Activated T-helper 1 cell treated with anti-CD3 and anti-CD28 coated beads, Interleukin-2, amount 50 U/mL, for 16 hours (primary cell): ENCODE measurements at places on chromosomes 4 and X.

DNA sequence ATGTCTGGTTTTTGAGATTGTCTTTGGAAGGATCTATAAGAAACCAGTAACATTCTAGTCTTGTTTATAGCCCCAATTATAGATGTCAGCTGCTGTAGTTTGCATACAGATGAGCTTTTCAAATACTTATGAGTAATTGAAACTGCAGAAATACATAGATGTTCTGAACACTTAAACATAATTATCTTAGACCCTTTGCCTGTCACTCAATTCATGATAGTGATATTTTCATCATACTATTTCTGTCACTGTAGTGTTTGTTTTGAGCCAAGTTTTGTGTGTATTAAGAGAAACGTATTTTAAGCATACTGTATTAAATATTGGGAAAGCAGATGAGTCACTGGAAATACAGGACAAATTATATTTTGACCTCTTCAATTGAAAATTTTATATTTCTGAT, 69.8 kb upstream of the SMARCA5 start:
- DNase-seq, result no peak

DNA sequence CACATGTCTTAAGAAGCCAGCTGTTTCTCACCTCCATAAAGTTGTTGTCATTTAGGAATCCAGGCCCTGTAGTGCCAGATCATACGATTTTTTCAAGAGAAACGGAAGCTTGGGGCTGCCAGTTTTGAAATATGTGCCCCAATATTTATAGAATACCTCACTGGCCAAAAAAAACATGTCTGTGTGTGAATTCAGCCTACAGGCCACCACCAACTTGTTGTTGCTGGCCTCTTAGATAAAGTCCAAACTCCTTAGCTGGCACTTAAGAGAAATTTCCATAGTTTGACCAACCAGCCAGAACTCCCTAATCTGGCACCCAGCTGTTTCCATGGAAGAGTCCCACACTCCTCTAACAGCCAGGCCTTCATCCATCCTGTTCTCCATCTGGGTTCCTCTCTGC, 74.1 kb downstream of the WDR19 start:
- no peak for DNase-seq

- no peak for DNase-seq
Measured at GRCh38 chr4:184787766-184788503, 37.8 kb downstream of the ACSL1 start.

DNA sequence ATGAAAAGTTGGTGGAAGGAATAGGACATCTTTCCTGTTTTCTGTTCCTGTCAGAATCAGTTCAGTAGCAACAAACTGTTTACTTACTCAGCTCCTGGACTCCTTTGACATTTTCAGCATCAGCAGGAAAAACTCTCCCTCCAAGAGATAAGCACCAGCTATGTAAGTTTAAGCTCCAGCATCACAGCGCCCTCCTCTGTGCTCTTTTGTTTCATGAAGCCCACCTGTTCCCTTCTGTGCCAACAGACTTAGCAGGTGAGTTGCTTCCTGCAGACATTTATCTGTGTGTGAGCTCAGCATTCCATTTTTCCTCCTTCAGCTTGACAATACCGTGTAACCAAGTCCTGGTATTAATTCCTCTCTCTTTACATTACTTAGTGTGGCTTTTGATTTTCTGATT, 644.1 kb upstream of the AGA start:
- no peak for DNase-seq

- DNase-seq, result no peak
Measured at GRCh38 chr4:137253949-137254348, 278.3 kb downstream of the PCDH18 start.

GRCh38 chrX:124504111-124504983, 158.0 kb downstream of the SH2D1A start:
- DNase-seq, result no peak

- no peak for DNase-seq
Measured at GRCh38 chr4:1948892-1949436, 59.8 kb downstream of the NELFA start.

GRCh38 chr4:25011135-25011866, 19.4 kb downstream of the LGI2 start:
- DNase-seq, result no peak

DNA sequence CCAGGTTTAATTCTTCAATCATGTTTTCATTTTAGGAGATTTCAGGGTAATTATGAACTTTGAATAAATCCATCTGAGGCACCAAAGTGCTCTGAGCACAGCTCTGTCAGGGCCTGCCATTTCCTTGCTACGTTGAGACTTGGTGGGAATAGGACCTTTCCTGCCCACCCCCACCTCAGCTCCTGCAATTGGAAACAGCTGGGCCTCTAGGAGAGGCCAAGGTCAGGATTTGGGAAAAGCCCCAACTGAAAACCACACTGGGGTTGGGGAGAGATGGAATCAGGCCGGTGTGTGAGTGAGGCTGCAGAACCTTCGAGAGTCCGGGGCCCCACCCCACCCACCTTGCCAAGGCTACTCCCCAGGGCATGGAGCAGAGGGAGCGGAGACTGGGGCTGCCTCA, 212.7 kb upstream of the BCOR start:
- no peak for DNase-seq

DNA sequence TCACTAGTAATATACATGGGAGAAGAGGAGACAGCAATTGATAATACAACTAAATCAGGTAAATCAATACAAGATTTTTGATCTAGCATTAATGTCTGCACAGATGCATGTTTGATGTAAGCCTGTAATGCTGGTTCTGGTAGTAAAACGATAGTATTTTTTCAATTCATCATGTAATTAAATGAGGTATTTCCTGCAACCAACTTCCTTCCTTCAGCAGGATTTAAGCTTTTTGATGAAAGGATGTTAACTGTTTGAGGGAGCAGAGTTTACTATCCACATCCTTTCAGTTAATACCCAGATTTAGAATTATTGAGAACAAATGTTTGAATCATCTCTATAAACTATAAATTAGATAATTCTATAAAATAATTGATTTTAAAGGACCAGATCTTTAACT, 31.4 kb upstream of the NFKB1 start:
- no peak for DNase-seq

DNA sequence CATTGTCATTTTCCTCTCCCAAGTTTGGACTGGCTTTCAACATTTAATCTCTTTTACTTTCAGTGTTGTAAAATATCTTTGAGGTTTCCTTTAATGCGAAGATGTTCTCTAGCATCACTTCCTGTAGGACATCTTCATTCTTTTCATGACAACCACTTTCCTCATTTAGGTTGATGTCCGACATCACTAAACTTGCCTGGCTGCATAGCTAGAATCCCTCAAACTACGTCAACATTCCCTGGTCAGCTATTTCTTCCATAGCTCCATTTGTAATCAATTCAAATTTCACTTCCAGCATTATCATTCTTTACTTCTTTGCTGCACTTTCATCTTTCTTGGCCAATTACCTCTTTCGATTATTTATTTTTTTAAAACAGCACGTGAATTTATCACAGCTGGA, 198.6 kb upstream of the EMCN start:
- no peak for DNase-seq

DNA sequence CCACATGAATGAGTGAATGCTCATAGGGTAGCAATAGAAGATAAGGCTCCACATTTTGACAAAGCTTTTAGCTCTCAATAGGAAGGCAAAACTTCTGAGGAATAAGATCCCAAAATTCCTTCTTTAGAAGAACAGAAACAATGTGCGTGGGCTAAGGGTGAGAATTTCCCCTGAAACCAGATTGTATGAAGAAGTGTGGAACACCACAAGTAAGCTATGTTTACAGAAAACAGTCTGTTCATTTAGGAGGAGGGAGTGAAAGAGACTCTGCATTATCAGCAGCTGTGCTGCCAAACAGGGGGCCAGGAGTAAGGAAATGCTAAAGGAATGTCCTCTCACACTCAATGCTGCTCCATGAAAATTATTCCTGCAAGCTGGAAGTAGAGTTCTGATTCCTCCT, 851.6 kb downstream of the CENPC start:
- DNase-seq, result no peak

- no peak for DNase-seq
Measured at GRCh38 chr4:47000406-47000805, 7.0 kb upstream of the GABRA4 start.

DNA sequence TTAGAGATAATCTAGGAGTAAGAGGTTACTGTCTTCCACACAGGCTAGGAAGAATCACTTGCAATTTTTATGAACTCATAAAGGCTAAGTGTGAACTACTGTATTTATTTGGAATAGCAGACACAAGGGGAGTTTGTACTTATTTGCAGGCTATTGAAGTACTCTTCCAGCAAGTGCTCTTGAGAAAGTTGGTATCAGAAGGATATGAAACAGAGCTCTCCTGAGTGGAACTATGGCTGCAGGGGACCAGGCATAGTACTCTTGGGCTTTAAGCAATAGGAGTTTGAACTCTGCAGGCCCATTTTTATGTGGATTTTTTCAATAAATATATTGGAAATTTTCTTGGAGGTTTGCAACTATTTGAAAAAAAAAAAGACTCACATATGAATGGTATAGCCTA, 756.3 kb upstream of the ATOH1 start:
- no peak for DNase-seq

- DNase-seq, result no peak
Measured at GRCh38 chr4:99324361-99324760, 3.2 kb upstream of the ADH1B start.

- DNase-seq, result no peak
Measured at GRCh38 chr4:92112805-92113204, 191.0 kb upstream of the GRID2 start.

DNA sequence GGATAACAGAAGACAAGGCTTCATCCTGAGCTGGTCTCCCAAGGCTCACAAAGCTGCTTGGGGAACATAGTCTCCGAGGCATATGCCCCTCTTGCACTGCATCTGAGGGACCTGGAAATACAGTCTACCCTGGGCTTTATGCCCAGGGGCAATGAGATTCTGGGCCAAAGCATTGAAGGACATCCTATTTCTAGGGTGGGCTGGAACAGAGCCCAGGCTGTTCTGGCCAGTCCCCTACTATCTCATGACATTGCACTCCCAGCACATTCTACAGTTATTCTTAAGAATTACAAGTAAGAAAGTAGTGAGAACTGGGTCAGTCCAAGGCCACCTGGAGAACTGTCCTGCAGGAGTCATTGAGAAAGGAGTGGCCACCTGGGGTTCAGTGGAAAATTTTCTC, 107.6 kb downstream of the USP46 start:
- no peak for DNase-seq

DNA sequence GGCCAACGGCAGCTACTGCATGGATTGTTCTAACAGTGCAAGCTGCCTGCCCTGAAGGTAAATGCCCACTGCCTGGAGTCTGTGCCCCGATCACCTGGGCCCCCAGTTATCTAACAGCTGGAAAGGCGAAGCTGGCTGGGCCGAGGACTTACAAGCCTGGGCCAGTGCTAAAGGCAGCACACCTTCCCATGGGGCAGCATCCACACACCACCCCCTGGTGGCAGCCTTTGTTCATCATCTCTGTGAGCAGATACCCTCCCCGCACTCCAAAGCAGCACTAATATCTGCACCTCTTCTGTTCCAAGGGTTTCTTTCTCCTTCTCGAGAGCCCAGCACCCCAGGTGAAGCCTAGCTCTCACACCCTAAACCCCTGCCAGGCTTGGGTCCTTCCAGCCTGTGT, 7.6 kb downstream of the SLC2A9 start:
- DNase-seq, result no peak

- no peak for DNase-seq
Measured at GRCh38 chr4:105068516-105068915, 78.2 kb upstream of the TET2 start.

DNA sequence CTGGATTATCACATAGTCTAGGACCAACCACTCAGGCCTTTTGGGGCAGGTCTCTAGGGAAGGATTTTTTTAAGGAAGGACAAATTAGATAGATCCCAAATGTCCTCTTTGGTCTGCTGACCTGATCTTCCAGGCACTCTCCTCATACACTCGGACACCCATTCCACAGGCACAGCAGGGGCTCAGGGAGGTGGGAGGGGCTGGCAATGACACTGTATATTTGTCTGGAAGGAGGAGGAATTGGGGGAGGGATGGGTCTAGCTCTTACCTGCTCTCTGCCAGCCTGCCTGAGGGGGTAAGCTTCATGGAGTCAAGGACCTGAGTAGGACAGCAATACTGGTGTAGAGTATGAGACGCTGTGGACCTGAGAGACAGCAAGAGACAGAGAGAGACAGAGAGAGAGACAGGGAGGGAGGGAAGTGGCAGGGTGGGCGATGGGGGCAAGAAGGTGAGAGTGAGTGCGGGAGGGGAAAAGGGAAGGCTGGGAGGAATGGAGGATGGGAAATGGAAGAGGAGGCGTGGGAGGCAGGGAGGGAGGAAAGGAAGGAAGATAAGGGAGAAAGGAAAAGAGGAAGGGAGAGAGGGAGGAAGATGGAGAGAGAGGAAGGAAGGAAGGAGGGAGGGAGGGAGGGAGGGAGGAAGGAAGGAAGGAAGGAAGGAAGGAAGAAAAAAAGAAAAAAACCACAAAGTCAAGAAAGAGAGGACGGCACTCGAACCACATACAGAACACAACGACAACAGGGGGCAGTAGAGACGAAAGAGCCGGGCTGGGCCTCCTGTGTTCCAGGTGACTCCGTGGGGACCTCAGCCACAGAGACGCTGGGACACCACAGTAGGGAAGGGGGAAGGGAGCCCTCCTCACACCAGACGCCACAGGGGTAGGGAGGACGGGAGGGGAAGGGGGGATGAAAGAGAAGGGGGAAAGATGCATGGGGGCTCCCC, 1.8 kb downstream of the IQSEC2 start:
- DNase-seq, result no peak

DNA sequence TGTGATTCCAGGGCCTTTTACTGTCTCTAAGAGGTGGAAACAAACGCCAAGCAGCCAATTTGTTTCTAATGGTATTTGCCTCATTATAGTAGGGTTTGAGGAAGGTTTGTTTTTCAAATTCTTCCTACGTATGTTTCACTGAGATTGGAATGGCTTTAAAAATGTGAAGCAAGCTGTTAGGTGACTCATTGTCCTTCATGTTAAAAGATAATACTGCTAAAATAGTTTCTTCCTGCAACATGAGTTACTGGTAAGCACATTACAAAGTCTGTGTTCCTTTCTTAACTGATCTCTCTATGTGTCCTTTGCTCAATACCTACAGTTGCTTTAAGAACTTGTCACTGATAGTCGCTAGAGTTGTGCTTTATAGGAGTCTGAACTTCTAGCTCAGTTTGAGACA, 1183.9 kb downstream of the RPA4 start:
- no peak for DNase-seq
